ENCODE measurements at places on chromosomes 1 and 21.

- no peak for DNase-seq
Measured at GRCh38 chr1:1343811-1344421, 5.3 kb downstream of the DVL1 start.

DNA sequence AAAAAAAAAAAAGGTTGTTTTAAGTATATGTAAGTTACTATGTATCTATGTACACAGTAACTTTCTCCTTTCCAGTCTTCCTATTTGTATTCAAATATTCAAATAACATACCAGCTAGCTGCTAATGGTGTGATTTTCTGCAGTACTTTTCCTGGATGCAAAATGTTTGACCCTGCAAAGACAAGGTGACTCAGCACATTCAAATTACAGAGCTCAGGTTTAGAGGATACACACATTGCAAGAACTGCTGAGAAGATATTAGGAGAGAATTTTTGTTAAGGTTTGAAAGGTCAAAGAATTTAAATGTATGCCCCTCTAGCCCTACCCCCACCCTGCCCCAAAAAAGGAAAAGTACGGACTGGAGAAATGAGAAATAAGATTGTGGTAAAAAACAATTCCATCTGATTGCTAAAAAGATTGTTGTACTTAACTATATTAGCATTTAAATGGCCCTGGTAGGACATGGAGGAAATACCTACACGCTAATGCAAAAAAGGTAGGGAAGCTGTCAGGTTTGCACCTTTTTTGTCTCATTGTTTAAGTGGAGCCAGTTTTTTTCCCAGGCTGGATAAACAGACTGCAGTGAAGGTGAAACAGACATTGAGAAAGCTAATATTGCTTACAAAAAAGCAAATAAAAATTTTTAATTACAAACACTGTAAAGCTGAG, 45.6 kb downstream of the ZNF281 start:
- peak; percentile 41 for DNase-seq

- no peak for DNase-seq
Measured at GRCh38 chr21:42677339-42678321, 24.2 kb downstream of the PDE9A start.

GRCh38 chr1:175665616-175666015, 77.8 kb downstream of the TNR start:
- DNase-seq = no peak

DNA sequence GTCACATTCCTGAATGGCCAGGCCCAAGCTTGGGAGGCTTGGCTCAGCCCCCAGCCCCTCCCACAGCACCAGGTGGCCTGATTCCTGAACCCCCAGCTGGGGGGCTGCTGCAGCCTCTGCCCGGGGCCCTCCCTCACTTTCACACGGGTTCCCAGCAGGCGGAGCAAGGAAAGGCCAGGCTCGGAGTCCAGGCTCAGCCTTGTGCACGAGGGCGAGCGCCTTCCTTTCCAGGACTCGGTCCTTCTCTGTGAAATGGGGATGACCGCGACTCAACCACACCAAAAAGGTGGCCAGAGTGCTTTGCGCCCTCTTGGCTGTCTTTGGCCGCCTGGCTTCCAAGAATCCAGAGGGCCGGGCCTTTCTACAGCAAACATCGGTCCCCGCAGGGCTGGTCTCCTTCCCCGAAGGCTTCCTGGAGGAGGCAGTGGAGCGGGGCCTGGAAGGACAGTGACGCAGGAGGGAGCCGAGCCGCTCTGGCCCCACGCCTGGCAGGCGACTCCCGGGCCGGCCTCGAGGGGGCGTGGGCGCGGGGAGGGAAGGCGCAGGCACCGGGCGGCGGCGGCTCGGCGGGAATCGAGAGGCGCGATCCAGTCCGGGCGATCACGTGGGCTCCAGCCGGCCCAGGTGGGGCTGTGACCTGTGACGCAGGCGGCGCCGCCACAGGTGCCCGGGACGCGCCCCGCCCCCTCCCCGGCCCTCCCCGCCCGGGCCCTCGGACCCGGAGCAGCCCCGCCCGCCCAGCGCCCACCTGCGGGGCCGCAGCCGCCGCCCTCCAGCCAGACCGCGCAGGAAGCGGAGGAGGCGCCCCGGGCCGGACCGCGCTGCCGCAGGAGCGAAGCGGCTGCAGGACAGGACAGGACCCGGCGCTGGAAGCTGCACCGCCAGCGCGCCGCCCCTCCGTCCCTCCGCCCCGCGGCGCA, at the start of gene ARHGEF16:
Gene ARHGEF16 (plus strand): TSS at position 775 of the 920 bp plus-strand sequence. CDS start 8,420 bp downstream, outside the sequence.
- peak; percentile 95 for DNase-seq

- no peak for DNase-seq
Measured at GRCh38 chr1:205013683-205014367, 29.2 kb upstream of the CNTN2 start.

DNA sequence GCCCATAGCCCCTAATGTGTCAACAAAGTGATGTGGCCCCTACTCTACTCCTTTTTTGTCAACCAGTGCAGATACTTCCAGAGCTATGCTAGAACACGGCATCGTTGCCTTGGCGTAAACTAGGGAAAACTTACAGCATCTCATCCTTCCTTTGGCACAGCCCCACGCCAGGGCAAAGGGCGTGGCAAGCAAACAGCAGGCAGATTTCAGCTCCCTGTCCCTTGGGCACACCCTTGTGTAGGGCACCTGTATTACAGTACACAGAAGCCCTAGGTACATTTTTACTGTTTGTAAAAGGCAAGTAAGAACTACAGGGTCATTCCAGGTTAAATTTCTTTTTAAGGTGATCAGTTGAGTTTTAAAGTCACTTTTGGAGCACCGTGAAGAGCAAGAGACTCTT, 29.3 kb downstream of the PRDX6 start:
- peak; percentile 64 for DNase-seq

- DNase-seq = no peak
Measured at GRCh38 chr1:11831945-11832725, 15.4 kb downstream of the NPPA start.

GRCh38 chr1:206112600-206113301, 4.4 kb downstream of the AVPR1B start:
- no peak for DNase-seq

GRCh38 chr21:33078907-33079582, 9.1 kb downstream of the OLIG1 start:
- DNase-seq = no peak

- peak; percentile 15 for DNase-seq
Measured at GRCh38 chr1:43446881-43447835, 6.6 kb downstream of the HYI start.

- no peak for DNase-seq
Measured at GRCh38 chr21:38327984-38328383, 71.2 kb downstream of the KCNJ15 start.

GRCh38 chr1:8239039-8239305, 78.9 kb upstream of the SLC45A1 start:
- peak; percentile 48 for DNase-seq

Data from H9 (cell line).